Activated naive CD4-positive, alpha-beta T cell treated with anti-CD3 and anti-CD28 coated beads, Interleukin-2, amount 50 U/mL, for 72 hours (primary cell): ENCODE measurements at places on chromosomes 3 and 15. TPM values are rescaled to one million over a fixed set of nuclear protein-coding genes. Genes with fewer than 3 reads are reported as not detected.

GRCh38 chr3:33322412-33322811, 45.2 kb downstream of the FBXL2 start:
- no peak for DNase-seq

DNA sequence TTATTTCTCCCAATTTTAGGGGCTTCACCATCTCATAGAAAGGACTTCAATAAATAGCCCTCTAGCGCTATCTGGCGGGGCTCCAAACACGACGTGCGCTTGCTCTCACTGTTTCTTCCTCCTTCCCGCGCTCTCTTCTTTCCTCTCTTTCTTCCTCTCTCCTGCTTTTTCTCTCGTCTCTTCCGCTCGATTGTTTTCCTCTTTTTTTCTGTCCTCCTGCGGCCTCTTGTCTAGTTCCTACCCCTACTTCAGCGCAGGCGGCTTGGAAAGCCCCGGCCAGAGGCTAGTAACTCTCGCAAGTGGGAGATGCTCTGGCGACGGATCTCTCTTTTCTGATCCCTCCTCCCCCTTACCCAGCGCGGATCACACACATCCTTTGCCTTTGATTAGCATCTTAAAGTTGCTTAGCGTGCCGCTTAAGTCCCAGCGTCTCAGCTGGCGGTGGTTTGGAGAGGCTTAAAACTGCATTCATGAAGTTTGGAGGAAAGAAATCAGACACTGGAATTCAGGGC, 6.2 kb upstream of the MEIS2 start:
- DNase-seq, result no peak

DNA sequence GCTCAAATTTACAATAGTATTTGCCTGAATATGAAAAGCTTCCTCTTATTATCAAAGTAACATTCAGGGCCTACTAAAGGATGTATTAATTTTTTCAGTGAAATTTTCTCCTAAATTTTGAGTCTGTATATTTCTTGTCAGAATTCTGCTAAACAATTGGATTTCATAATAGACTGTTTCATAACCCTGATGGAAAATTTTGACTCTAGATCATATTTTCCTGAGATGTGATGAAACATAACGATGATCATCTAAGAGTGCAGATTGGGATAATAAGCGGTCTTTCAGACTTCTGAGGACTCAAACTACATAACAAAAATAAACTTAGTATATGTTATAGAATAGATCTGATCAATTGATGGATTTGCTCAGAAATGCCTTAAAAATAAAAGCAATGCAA, 574.5 kb upstream of the TBL1XR1 start:
- DNase-seq, result no peak

GRCh38 chr3:14581334-14582044, 41.3 kb upstream of the GRIP2 start:
- no peak for DNase-seq

- DNase-seq, result no peak
Measured at GRCh38 chr3:166809520-166809919, 570.6 kb downstream of the ZBBX start.

- no peak for DNase-seq
Measured at GRCh38 chr3:136694321-136694720, 57.9 kb downstream of the STAG1 start.

GRCh38 chr15:50044406-50044805, 74.6 kb downstream of the ATP8B4 start:
- no peak for DNase-seq

DNA sequence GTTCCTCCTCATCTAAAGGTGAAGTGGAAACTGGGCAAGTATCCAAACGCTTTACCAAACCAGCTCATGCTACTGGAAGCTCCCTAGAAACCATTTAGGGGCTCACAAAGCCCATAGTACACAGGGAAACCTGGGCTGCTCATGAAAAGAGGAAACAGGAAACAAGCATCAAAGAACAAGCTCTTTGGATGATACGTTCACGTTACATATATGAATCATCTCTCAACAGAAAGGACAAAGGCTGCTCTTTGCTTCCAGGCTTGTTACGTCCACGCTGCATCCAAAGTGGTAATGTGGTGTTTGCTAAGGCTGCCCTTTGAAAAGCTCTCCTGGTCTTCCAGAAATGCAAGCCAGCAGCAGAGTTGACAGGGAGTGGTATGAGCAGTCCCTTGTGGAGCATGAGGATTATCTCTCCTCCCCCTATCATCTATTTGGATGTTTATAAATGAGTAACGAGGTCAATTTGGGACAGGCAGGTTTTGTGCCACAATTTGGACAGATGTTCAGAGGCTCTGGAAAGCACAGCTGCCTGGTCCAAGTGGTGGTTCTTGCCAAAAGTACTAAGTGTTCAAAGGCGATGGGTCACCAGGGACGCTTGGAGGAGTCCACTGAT, 98.0 kb upstream of the RORA start:
- no peak for DNase-seq

The ALDH1A2 gene
- not detected for total RNA-seq

The TRANK1 gene
- total RNA-seq, result 21.5 TPM

The BOC gene
- total RNA-seq, result 0.62 TPM

The FSD2 gene
- total RNA-seq, result not detected
